ENCODE measurements at places on chromosomes 3 and 15.

- DNase-seq: no peak
Observed at GRCh38 chr15:69763831-69764230, 311.2 kb downstream of the RPLP1 start.

DNA sequence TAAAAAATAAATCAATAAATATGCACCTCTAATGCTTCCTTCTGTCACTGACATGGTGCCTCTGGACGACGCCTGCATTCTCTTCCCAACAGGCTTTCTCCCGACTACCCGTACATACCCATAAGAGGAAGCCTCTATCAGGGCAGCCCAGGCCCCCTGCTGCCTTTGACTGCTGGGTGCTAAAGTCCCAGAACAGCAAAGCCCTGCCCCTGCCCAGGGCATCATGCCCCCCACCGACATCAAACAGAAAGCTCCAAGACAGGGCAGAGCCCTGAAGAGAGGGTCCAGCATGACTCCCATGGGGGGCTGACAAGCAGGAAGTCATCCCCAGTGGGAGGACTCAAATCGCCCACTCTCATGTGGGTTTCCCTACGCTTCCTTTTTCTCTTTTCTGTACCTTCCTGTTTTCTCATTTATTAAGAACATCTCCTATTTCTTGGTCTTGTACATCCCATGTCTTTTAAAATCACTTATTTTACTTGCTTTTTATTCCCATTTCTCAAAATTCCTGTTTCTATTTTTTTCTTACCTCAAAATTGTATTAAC is 23.4 kb downstream of the XPC start:
- no peak for DNase-seq

- no peak for DNase-seq
Observed at GRCh38 chr15:73168487-73168886, 116.2 kb downstream of the NEO1 start.

DNA sequence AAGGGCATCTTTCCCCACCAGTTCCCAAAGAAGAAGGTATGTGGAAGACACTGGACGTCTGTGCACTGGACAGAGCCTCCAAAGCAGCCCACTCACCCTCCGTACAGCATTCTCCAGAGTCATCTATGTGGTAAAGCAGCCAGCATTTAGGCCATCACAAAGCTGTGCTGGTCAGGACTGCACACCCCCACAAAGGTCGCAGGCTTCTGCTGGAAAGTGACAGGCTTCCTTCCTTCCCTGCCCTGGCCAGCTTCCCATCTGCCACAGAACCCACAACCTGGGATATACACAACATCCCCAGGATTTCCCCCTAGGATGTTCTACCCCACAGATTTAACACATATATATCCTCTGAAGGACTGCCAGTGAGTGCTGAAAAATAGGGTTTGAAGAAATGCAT is 64.6 kb upstream of the GALNT15 start:
- DNase-seq: no peak

DNA sequence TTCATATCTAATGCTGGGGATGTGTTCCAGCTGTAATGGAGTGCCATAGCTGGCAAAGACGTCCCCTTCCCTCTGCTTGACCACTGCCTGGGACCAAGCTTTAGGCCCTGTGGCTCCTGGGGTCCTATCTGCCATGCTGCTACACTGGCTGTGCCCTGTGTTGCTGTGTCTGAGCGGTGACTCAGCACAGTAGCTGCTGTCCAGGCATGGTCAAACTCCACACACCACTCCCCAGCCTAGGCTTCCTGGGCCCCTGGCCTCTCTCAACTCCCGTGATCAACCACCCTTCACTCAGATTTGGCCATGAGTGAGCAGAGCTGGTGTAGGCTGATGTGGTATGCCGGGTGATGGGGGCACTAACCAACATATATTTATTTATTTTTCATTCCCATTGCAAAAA is 27.0 kb downstream of the EPHB1 start:
- no peak for DNase-seq

- peak; percentile 22 for DNase-seq
Observed at GRCh38 chr3:134163096-134163495, 87.6 kb downstream of the RYK start.

- no peak for DNase-seq
Observed at GRCh38 chr3:186605561-186606545, 7.0 kb upstream of the AHSG start.

DNA sequence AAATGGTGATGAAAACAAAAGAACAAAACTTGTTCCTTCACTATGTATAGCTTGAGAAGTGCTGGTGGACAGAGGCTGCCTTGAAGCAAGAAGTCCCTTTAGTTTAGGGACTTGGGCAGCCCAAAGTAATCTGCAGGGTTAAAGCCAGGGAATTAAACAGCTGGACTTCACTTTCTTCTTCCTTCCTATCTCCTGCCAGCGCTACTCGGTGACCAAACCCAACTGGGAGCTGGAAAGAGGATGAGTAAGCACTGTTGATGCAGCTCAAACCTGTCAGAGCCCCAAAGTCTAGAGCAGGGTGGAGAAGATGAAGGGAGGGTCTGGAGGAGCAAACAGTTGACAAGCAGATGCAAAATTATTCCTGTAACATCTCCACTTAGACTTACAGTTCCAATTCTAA is 73.1 kb upstream of the FBN1 start:
- no peak for DNase-seq

DNA sequence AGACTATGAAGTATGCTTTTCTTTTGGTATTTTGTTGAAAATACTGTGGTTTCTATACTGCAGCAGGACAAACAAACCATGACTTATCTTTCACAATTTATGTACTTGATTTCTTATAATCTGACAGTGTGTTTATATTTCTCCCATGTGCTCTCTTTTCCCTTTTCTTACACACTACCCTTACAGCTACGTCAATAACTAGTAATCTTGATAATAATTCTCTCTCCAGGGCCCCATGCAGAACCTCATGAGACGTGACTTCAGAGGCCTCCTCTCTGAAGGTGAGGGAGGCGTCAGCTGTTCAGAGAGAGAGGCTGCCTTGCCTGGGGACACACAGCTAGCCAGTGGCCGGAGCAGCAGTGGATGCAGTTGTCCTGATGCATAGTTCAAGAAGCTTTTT is 35.9 kb downstream of the KY start:
- DNase-seq: no peak

GRCh38 chr3:11523572-11524101 is 120.1 kb downstream of the VGLL4 start:
- no peak for DNase-seq

- DNase-seq: no peak
Observed at GRCh38 chr15:74775894-74776293, 6.0 kb upstream of the CSK start.

DNA sequence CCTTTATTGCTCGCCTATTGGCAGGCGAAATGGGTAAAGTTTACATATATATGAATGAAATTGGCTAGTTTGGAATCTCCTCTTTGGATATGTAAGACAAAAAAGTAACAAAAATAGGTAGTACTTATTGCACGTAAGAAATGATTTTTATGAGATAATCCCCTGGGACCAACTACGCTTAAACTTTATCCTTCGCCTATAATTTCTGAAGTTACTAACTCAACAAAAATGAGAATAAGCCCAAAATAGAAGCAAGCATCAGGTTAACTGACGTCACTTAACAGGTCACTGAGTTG is 438 bp upstream of the SLC49A4 start:
- DNase-seq: no peak

DNA sequence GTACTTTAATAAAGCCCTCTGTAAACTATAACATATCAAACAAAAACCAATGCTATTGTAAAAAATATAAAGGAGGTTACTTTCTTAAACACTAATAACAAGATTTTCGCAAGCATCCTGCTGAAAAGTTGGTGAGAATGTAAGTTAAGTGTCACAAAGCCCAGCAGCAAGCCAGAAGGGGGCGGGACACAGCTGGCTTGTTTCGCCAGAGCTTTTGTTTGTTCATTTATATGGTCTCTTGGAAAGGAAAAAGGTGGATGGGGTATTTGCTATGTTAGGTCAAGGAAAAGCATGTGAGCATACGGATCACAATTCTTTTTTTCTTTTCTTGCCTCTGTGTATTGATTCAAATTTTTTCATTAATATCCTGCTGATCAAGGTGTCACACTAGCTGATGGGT is 59.9 kb downstream of the HACD2 start:
- no peak for DNase-seq

DNA sequence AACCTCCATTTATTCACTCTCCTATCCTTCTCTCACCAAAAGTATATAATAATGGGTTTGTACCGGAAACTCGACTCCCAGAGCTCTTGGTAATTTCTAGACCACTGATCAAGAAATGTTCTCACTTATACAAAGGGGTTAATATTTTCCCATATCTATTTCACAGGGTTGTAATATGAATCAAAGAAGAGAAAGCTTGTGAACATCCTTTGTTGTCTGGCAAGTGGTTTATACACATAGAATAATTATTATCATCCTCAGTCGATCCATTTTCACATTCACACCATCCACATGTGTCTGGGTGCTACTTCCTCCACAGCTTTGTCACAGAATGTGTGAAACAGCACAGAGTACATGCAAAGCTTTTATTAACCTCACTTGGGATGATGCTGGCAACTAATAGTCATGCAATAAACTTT is 29.9 kb upstream of the STT3B start:
- no peak for DNase-seq

GRCh38 chr3:8529738-8530525 is 28.3 kb downstream of the LMCD1 start:
- no peak for DNase-seq

- no peak for DNase-seq
Observed at GRCh38 chr3:94303266-94303665, 240.4 kb downstream of the NSUN3 start.

DNA sequence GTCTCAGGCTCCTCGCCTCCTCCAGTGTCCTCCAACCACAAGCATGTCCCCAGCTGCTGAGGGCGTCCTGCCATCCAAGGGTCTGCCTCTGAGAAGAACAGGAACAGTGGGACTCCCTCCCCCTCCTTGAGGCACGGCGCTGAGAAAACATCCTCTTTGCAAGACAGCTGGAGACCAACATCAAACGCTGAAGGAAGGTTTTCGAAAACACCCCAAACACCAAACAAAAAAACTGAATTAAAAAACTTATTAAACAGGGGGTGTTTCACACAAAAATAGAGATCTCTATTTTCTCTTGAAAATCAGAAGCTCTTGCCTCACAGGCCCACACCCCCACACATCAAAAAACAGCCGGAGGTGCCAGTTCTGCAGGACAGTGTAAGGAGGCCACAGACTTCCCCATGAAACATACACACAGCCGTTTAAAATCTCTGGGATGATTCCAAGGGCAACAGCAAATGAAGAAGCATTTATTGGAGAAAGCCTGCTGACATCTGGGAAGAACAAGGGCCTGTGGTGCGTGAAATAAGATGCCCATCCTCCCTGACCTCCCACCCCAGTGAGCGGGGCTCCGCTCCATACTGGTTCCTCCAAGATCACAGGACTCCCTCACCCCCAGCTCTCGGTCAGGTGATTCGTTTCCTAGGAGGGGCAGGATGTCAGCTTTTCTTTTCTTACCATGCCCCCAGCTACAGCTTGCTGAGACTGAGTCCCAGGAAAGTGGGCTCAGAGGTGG is 71.3 kb downstream of the NUP210 start:
- DNase-seq: peak; percentile 49

DNA sequence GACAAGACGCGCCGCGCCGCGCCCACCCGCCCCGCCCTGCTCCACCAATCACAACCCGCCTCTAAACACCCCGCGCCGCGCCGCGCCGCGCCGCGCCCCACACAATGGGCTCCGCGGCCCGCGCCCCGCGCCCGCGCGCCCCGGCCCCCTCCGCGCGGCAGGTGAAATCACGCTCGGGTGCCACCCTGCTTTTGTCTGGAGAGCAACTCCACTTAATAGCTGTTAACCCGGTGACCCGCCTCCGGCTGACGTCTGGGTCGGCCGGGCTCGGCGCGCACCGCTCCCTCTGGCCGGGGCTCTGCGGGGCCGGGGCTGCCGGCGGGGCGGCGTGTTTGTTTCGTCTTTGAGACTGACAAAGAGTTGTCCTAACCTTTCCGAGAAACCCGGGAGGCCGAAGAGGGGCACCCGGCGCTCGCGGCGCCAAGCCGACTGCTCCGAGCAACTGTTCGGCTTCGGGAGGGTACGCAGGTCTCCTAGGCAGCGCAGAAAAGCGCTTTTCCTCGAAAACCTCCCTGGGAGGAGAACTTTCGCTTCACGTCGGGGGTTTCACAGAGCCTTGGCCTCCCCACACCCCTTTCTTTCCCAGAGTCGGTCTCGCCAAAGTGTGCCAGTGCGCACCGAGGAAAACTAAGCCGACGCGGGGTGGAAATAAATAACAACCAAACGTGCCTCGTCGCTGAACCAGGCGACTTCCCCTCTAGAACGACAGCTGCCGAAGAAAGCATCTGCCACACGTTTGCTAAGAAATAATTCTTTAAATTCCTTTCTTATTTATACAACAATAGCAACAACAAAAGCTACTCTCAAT is 518.4 kb downstream of the FOXP1 start:
- DNase-seq: no peak

GRCh38 chr3:157125101-157125500 is 34.8 kb downstream of the CCNL1 start:
- DNase-seq: no peak

DNA sequence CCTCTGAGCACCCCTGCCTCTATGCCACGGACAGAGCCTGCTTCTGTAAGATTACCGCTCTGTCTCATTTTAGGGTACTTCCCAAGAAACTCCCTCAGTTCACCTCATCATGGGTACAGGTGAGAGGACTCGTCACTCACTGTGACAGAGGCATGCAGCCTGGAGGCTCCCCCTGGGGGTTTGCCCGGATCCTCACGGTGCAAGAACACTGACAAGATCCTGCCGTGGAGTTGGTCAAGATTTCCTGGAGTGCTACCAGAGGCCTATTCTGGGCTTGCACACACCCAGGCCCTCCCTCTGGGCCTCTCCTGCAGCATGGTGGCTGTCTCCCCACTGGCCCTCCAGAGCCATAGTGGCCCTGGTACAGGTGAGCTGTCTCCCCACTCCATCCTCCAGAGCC is 103.1 kb upstream of the TNIK start:
- no peak for DNase-seq

DNA sequence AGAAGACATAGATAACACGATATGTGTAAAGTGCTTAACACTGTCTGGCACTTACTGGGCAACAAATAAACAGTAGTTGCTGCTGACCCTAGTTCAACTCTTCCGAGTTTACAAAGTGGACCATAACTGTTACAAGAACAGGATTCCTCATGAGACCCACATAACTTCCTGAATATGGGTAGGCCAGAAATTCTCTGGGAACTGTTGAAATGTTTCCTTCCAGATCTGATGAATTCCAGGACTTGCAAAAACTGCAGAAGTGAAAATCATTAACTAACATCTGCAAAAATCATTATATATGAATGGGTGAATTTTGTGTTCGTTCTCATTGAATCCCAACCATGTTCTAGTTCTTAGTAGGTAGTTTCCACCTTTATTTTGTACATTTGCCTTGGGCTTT is 181.7 kb upstream of the MME start:
- DNase-seq: no peak

- DNase-seq: no peak
Observed at GRCh38 chr3:124786511-124787241, 56.4 kb downstream of the UMPS start.

All from left kidney (tissue), 8 donors.